ENCODE measurements at places on chromosomes 4 and X.
A peak's percentile ranks its signal among the peaks of the same experiment; 100 is the strongest.

DNA sequence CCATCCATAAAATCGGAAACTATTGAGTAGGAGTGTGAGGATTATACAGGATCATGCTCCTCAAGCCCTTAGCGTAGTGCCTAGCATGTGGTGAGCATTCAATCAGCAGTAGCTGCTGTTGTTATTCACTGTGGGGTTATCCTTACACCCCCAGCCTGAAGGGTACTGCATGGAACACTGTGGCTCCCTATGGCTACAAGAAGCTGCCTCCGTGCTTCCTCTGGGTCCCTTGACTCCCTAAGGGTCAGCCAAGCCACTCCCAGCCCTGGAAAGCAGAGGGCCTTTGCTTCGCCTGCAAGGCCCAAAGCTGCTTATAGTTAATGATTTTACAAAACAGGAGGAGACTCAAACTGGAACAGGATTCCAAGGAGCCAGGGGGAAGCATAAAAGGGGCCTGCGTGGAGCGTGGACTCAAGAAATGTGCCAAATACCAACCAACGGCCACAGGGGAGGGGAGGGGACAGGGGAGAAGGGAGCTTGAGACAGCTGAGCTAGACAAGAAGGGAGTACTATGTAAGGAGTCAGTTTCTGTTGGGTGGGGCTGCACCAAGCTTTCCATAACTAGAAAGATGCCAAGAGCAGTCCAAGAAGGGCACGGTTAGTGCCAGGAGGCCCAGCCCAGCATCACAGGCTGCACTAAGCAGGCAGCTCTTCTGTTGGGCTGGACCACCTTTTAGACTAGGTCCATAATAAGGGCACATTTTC lies 15.9 kb downstream of the SEPTIN6 start:
- no peak for DNase-seq

DNA sequence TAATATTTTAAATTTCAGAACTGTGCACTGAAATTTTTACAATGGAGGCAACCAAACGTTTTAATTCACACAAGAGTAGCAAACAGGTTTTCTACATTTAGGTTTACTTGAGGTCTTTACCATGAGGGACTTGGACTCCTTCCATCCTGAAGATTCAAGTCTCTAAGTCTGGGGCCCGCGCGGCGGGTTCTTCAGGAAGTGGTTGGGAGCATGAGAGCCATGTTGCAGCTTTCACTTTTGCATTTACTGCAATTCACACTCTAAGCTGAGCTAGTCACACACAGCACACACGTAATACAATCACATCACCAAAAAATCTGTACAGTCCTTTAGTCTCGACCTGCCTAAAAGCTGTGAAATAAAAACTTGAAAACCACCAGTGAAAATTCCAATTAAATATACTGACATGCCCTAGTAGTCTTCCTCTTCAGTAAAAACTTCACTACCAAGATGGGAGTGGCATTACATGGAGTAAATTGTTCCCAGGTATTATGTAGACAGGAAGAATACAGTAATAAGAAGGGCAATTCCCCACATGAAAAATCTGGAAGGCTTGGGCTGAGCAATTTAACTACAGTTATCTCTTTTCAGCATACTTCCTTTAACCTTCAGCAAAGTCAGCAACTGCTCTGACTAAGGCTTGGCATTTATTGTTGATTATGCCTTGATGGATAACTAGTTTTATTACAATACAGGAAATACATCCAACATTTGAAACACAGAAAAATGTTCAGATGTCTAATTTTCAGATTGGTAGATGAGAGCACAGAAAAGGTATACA lies 571.1 kb upstream of the DIPK2B start:
- peak; percentile 60 for DNase-seq

GRCh38 chrX:150454508-150455214 lies 91.5 kb downstream of the MAMLD1 start:
- no peak for DNase-seq

GRCh38 chrX:40971736-40972135 lies 113.5 kb upstream of the USP9X start:
- DNase-seq = no peak

DNA sequence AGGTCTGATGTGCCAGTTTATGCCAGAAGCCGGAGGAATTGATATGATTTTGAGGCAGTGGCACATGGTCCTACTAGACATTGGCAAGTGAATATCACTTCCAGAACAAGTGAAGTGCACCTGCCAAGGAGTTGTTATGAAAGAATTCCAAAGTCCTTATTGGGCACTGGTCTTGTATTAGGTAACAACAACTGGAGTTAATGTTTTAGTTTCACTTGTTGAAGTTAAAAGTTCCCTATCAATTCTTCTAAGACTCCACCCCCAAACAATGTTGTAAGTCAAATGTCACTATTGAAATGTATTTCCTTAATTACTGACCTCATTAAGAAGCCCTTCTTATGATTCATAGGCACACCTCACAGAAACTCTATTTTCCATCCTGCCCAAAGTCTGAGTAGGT lies 3.1 kb downstream of the TET2 start:
- no peak for DNase-seq

DNA sequence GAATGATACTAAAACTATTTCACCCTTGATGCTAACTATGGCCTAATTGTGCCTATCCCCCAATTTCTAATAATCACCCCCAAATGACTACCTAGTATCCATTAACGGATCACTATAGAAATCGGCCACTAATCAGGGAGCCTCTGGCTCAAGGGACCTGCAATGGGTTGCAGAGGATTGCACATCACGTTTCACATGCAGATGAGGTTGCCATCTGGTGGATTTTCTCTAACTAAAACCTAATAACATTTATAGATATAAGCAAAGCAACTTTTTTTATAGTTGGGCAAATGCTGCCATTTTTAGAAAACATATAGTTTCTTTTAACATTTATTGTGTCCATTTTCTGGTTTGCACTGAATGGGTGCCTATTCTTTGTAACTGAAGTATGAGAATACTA lies 28.3 kb upstream of the ALG13 start:
- DNase-seq = peak; percentile 17

DNA sequence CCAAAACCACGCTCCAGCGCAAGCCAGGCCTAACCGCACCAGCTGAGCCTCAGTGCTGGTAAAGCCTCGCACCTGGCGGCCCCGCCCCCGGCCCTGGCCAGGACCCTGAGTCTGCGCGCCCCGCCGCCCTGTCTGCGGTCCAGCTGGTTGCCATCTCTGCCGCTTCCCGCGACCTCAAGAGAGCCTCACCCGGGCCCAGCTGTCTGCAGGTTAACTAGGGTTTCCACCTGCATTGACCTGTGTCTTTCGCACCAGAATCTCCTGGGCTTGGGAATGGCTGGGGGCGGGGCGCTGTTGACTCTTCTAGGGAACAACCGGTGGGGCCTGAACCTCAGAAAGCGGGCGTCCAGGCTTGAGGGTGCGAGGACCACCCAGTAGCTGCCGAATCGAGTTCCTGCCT lies 207.7 kb upstream of the PRPS2 start:
- no peak for DNase-seq

- peak; percentile 63 for DNase-seq
Observed at GRCh38 chr4:169741569-169741968, 16.2 kb downstream of the HPF1 start.

DNA sequence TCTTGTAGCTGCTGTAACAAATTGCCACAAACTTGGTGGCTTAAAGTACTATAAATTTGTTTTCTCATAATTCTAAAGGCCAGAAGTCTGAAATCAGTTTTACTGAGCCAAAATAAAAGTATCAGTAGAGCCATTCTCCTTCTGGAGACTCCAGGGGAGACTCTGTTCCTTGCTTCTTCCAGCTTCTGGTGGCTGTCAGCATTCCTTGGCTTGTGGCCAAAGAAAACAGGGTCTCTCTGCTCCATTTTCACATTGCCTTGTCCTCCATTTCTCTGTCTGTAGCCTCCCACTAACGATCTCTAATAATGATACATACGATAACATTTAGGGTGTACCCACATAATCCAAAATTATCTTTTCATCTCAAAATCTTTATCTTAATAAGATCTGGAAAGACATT lies 200.4 kb downstream of the MAB21L2 start:
- DNase-seq = no peak

DNA sequence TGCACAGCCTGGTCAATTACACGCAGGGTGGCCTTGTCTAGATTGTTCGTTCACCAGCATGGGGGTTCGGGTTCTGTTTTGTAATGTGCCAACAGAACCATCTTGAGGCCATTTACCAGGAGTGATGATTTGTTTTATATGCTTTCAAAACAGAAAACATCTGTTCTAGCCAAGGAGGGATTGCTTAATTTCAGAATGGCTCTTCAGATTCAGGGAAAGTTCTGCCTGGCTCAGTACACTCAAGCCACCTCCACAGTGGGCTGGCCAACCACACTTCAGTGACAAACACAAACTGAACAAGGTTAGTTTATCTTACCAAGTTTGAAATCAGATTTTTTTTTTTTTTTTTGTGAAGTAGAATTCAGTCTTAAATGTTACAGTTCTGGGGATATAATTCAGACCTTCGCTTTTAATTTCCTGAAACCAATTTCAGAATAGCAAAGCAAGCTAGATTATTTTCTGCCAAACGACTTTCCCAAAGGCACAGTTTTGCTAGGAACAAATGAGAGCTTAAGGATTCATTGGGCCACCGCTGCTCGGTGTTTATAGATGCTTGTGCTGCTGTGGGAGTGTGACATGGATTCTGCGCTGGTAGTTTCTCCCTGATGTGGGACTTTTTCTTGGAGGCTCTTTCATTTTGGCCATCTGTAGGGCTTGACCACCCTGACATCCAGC lies 23.4 kb downstream of the SMS start:
- peak; percentile 58 for DNase-seq

DNA sequence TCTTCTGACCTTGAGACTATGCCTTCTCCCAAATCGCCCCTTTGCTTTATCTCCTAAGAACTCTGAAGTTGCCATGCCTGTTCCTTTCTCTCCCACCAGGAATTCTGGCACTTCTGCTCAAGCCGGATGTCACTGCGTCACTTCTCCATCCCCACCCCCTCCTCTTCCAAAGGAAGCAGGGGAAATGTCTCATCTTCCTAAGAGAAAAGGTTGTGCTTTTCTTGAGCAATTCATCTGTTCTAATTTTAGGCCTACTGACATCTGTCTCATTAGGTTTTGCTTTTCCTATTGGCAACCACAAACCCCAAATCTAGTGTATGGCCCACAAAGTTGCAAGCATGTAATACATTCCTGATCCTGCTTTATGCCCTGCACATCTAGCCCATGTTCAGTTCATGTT lies 163.1 kb upstream of the PLAC1 start:
- DNase-seq = peak; percentile 32

DNA sequence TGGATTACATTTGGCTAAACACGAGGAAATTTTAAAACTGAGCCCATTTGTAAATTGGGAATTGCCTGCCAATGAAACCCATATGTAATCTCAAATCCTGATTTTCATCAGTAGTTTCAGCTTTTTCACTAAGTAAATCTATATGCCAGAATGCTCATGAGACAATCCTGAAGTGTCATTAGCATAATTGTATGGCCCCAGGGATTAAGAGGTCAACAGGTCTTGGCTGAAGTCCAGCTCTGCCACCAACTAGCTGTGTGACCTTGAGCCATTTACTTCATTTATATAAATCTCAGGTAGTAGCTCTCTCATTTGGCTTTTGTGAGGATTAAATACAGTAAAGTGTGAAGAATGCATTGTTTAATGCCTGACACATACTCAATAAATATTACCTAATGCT lies 320.5 kb upstream of the EMCN start:
- DNase-seq = no peak

- DNase-seq = peak; percentile 77
Observed at GRCh38 chr4:186723292-186724057, at the start of gene FAT1. FAT1 (minus strand) TSS chr4:186723856; CDS start chr4:186709827, 14,029 bp downstream.

DNA sequence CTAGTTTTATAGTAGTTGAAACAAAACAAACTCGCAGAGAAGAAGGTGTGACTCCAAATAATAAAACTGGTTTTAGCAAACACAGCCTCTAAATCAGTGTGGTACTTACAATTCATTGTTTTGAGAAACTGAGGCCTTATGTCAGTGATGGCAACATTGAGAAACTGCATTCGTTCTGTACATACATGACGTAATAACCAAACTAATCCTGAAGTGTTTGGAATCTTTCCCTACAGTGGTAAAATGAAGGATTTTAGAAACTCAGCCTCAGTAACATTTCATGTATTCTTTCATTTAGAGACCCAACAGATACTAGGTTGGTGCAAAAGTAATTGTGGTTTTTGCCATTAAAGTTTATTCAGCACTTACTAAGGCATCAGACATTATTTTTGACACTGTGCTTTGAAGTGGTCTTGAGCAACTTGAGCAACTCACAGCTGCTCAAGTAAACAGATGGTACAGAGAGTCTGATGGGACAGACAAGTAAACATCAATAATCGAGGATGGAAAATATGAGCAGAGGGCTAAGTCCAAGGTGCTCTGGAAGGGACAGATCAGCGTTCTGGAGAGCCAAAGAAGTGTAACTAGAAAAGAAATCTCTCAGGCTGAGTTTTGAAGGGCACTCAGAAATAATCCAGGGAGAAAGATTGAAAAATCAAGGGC lies 390.8 kb upstream of the BOD1L1 start:
- peak; percentile 11 for DNase-seq

GRCh38 chrX:38627683-38628082 lies 66.3 kb downstream of the TSPAN7 start:
- peak; percentile 2 for DNase-seq

DNA sequence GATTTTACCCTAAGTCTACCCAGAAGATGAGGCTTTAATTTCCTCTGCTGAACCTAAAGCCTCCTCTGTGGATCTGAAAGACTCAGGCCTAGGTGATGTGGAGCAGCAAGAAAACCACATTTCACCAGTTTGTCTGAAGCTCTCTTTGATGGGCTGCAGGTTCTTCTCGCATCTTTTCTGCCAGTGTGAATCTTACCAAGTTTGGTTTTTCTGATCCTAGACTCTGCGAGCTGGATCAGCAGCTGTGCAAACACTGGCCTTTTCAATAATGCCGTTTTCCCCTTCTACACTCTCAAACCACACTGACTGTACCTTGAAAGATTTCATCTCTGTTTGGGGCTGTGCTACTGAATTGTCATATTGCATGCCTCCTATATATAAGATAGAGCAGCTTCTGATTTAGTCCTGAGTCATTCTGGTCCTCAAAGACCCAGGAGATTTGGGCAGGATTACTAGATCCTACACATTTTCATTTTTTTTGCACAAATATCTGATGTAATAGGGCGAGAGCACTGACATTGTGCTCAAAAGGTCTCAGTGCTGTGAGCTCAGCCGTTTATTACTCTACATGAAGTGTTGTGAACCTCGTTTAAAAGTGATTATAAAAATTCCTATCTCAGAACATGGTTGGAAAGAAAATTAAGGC lies 133.6 kb upstream of the FAM9C start:
- DNase-seq = no peak

GRCh38 chr4:2296631-2297601 lies 35.0 kb upstream of the MXD4 start:
- DNase-seq = no peak

DNA sequence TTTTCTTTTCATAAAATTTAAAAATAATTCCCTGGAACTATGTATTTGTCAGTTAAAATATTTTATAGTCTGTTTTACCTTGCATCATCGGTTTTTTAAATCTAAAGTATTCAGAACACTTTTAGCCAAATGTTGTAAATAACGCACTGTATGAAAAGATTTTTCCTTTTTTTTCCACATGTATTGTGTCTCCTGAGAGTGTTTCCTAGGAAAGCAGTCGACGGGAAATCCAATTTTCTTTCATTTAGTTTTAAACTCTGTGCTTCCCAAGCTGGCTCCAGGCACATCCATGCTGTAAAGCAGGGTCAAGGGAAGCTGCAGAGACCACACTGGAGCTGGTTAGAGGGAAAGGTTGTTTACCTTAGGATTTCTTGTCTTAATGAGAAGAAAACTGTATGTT lies 1724.3 kb upstream of the TENM3 start:
- DNase-seq = no peak

Measured in amniotic epithelial cell (primary cell).